ENCODE measurements at places on chromosomes 2 and 18. TPM values are rescaled to one million over a fixed set of nuclear protein-coding genes. Genes with fewer than 3 reads are reported as not detected.

The GAL3ST2 gene
- total RNA-seq: 1.0 TPM

GRCh38 chr2:48412443-48413250 is 117.3 kb upstream of the STON1 start:
- DNase-seq: no peak

DNA sequence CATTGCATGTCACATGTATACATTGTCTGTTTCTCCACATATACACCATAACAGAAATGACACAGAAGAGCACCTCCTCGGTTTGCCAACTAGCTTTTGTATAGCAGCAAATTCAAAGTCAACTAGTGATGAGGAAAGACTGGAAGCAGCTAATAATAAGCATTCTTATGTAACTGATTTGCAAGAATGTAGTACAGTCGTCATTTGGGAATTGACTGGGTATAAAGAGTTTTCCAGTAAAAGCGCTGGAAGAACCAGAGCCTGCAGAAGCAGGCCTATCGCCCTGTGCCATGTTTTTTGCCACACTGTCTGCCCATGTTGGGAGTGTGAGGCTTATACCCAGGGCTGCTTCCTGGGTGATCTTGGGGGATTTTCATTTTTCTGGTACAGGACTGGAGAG is 310.6 kb downstream of the GBX2 start:
- DNase-seq: no peak

GRCh38 chr2:143001501-143001900 is 124.0 kb downstream of the KYNU start:
- no peak for DNase-seq

DNA sequence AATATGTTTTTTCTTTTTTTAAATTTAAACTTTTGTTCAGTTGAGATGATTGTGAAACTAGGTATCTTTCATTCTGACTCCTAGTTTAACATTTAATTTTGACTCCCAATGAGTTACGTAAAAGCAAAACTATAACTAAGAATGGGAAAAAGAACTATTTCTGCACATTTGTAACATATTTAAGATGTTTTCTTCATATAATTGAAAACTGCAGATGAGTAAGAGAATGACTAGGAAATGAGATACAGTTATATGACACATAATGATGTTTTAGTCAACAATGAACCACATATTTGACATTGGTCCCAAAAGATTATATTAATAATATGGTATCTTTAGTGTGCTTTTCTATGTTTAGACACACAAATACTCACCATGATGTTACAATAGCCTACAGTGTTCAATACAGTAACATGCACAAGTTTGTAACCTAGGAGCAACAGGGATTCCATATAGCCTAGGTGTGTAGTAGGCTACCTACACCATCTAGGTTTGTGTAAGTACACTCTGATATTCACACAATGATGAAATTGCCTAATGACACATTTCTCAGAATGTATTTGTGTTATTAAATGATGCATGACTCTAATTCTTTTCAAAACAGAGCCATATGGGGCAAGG is 12.6 kb downstream of the ERMN start:
- DNase-seq: no peak

The MGAT5 gene
- total RNA-seq: 73.4 TPM

The MC2R gene
- not detected for total RNA-seq

The ZSWIM2 gene
- total RNA-seq: not detected

The RBM44 gene
- 0.36 TPM for total RNA-seq

- DNase-seq: no peak
Observed at GRCh38 chr2:7961550-7961949, 720.3 kb upstream of the ID2 start.

DNA sequence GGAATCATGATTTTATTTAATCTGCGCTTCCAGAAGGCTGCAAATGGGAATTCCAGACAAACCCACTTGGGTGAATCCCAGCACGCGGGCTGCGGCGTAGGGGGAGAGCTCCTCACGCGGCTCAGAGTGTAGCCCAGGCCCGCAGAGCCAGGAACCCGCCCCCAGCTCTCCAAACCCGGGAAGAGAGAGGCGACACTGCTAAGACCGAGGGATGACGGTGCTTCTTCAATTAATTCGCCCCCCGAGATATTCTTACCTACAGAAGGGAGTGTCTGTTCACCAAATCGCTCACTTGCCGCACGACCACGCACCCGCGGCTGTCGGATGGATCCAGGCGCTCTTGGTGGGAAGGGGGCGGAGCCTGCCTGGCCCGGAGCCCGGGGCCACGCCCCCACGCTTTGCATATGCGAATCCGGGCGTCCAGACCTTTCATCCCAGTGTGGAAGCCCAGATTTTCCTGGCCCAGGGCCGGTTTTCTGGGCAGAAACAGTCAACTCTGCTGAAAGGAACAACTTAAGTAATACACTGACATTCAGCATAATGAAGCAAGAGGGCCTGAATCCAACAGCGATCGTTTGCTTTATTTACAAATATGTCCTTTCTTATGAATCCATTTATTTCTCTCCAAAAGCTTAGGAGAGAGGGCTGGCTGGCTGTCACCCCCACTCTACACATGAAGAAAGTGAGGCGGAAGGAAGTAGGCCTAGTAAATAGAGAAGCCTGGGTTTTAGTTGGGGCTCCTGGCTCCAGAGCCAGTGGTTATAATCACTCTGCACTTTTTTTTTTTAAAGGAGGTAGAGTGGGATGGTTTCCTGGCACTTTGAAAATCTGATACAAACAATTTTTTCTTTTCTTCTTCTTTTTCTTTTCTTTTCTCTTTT is at the start of gene SLC19A3:
Gene SLC19A3, minus strand, starts transcription at position 342 of the 881 bp plus-strand sequence. CDS start 15,710 bp downstream, outside the sequence.
- DNase-seq: peak; percentile 75

The APOB gene
- total RNA-seq: 0.20 TPM

The MBOAT2 gene
- total RNA-seq: 71.2 TPM

The LYG2 gene
- not detected for total RNA-seq

DNA sequence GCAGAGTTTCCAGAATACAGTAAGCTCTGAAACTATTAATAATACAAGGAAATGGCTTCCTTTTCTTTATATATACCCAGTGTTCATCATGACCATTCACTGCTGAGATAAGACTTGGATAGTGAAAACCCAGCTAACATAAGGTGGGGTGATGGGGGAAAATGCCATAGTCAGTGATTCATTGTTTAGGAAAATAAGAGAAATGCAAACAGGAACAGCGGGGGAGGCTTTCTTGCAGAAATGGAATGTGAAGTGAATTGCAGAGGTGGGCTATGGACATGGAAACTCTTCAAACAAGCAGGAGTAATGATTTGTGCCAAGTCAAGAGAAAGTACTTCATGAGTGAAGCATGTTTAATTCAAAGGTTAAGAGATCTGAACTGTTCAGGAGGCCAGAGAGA is 519.4 kb downstream of the TDRD15 start:
- no peak for DNase-seq

GRCh38 chr2:178863130-178863855 is 56.1 kb upstream of the TTN start:
- DNase-seq: no peak

DNA sequence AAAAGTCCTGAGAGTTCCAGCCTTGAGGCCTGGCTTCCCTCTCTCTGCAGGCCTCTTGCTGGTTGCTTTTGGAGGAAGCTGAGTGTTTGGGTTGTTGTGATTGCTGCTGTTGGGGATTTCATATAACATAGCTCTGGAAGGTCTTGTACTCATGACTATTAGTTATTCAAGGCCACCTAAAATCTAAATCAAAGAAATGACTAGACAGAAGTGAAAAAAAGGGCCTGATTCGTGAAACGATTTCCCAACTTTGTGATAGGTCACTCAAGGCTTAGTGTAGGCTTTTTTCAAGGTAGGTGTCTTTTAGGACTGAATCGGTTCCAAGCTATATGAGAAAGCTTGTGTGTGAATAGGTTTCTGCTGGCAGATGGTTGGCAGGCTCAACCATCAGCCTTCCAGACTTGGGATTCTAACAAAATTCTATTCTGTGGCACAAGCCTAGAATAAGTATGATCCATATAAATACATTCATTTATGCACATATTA is 164.4 kb downstream of the FMNL2 start:
- DNase-seq: no peak

- DNase-seq: no peak
Observed at GRCh38 chr2:220585241-220585640, 957.8 kb downstream of the SLC4A3 start.

DNA sequence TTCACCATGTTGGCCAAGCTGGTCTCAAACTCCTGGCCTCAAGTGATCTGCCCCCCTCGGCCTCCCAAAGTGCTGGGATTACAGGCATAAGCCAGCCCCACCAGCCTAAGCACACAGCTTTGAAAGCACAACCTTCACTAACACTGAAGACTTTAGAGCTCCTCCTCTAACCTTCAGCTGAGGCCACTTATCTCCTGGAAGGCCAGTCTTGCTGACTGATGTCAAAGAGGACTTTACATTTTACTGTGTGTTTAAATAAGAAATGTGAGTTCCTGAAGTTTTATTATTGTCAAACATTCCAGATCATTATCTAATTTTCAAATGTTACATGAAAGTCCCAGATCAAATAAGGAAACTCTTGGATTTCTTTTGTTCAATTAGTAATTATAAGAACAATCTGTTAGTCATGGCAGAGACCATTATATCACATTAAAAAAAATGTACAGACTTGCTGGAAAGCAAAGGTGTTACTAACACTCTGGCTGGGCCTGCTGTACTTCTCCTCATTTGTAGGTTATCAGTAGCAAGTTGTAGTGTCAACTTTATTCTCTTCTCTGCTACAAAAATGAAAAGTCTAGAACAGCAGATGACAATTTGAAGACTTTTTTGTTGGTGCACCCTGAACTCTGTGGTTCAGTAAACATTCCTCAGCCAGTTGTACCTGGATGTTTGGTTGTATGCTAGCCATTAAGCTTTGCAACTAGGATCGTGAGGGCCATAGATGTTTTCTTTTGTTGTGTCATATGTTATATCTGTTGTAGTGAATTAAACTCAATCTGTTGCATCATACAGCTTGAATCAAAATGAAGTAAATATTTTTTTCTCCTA is 80.0 kb downstream of the AOX1 start:
- no peak for DNase-seq

GRCh38 chr2:161045726-161046125 is 114.5 kb upstream of the TANK start:
- no peak for DNase-seq

DNA sequence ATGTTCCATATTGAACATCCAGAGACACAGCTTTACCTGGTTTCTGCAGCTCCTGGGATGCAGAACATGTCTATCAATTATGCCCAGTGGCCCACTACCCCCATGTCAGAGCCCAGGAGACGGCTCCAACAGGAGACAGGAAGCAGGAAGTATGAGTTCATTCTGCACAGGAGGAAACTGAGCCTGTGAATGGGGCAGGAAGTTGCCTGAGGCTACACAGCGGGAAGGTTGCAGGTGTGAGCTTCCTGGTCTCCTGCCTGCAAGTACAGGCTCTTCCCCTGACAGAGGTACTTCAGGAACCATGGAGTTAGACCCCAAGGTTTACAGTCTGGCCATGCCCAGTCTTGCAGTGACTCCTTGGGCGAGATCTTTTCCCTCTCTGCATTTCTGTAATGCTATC is 2.8 kb upstream of the BOK start:
- no peak for DNase-seq

The CTIF gene
- 187 TPM for total RNA-seq

DNA sequence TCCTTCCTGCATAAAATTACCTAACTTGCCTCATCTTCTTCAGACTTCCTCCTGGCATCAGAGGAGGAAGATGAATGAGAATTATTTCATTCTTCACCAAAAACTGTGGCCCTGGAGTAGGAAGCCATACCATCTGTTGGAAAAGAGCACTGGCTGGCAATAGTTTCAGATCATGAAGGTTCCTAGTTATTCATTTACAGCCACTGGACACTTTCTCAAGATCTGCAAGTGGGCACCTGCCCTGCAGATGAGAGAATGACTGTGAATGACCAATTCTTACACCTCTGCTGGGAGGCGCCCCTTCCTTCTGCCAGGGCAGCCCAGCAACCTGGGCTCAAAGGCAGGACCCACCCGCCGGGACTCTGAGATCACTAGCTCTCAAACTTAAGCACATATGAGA is 13.0 kb downstream of the DIPK1C start:
- no peak for DNase-seq

The TRIM43B gene
- not detected for total RNA-seq

The IL1F10 gene
- not detected for total RNA-seq

GRCh38 chr18:79547413-79548076 is 132.1 kb upstream of the CTDP1 start:
- DNase-seq: no peak

The ANO7 gene
- total RNA-seq: 6.2 TPM

The HRH4 gene
- 0.14 TPM for total RNA-seq

GRCh38 chr2:240786355-240786841 is 33.6 kb downstream of the KIF1A start:
- DNase-seq: no peak

The ELOA2 gene
- not detected for total RNA-seq

- DNase-seq: no peak
Observed at GRCh38 chr2:121505986-121506586, 24.6 kb upstream of the RNU4ATAC start.

The DRC1 gene
- total RNA-seq: 4.6 TPM

The SAG gene
- not detected for total RNA-seq

The MC4R gene
- 2.2 TPM for total RNA-seq

DNA sequence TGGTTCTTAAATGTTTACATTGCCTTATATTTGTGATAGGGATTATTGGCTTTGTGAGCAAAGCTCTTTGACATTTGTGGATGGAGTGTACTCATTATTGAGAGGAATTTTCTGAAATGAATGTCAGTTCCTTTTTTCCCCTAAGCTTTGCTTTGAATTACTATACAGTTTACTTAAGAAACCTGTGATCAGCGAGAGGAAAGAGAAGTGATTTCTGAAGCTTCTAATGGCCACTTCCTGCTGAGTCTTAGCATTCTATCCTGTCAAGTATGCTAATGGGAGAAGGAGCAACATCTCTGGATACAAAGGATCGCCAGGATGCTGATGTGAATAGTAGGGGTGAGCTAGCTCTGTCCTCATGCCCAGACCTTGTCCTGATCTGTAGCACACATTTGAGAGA is 47.8 kb upstream of the MGAT5 start:
- DNase-seq: no peak

The LINC00305 gene
- not detected for total RNA-seq

DNA sequence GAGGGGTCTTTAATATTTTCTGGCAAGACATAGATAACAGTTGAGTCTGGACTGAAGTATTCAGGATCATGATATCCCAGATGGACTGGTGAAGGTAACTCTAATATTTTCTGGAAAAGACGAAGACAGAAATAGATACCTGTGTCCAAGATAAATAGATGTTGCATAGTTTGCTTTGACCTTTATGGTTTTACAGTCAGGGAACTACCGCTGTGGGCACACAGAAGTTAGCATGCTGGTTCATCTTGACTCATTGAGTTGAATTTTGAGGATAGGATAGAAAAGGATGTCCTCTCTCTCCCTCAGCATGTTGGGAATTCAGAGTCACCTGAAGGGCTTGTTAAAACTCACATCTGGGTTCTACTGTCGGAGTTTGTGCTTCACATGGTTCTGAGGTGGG is 20.8 kb downstream of the KCNE4 start:
- no peak for DNase-seq
